ENCODE measurements at places on chromosomes 7 and 10. TPM values are rescaled to one million over a fixed set of nuclear protein-coding genes. Genes with fewer than 3 reads are reported as not detected.
A peak's percentile ranks its signal among the peaks of the same experiment; 100 is the strongest.

- H3K36me3 ChIP-seq: no peaks in the 10 kb centered on the region
- H3K27ac ChIP-seq: no peak overlapping the region
- DNase-seq: no peak
- H3K4me1 ChIP-seq: no peaks in the 10 kb centered on the region
- H3K4me3 ChIP-seq: no peak overlapping the region
- no peaks in the 10 kb centered on the region for H3K27me3 ChIP-seq
Measured at GRCh38 chr7:30925913-30926312, 14.3 kb downstream of the AQP1 start.

- no peak overlapping the region for H3K4me3 ChIP-seq
- no peak overlapping the region for H3K27ac ChIP-seq
- peaks cover 40% of the 10 kb centered on the region for H3K36me3 ChIP-seq
- no peaks in the 10 kb centered on the region for H3K4me1 ChIP-seq
- DNase-seq: no peak
- no peaks in the 10 kb centered on the region for H3K27me3 ChIP-seq
Measured at GRCh38 chr10:97481071-97481470, 17.2 kb downstream of the MMS19 start.

DNA sequence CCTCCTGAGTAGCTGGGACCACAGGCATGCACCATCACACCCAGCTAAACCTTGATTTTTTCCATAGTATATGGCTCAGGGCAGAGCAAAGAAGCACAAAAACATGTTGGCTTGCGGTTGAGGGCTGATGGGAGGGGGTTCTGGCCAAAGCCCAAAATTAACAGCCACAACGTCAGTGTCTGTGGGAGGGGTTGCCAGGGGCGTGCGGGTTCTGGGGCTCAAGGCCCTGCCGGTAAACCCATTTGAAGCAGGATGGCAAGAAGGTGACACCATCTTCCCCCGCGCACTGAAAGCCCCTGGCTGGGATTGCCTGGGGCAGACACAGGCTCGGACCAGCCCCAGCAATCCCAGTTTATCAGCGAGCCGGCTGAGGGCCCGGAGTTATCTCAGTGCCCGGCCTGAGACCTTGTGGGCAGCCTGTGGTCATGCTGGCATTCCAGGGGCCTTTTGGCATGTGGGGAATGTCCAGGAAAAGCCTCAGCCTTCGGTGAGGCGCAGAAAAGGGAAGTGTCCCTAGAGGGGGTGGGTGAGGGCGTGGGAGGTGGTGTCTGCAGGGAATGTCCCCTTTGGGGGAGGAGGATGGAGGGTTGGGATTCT lies 167.7 kb upstream of the TNRC18 start:
- H3K36me3 ChIP-seq: no peaks in the 10 kb centered on the region
- DNase-seq: no peak
- no peaks in the 10 kb centered on the region for H3K27me3 ChIP-seq
- peaks cover 11% of the 10 kb centered on the region for H3K4me1 ChIP-seq

DNA sequence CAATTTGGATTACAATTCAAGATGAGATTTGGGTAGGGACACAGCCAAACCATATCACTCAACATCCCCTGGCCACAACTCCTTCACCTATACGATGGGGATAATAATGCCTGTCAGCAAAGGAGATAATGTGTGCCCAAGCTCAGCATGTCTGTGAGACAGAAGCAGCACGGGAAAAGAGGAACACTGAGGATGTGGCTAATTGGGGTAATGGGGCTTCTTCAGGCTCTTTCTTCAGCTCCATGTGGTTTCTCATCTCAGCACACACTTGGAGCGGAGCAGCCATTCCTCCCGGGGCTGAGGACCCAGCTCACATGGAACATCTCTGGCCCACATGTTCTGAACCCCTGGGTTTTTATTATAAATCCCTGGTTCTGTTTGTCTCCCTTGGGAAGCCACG lies 136.0 kb upstream of the NAMPT start:
- no peaks in the 10 kb centered on the region for H3K36me3 ChIP-seq
- H3K4me1 ChIP-seq: peaks cover 61% of the 10 kb centered on the region
- no peak for DNase-seq

DNA sequence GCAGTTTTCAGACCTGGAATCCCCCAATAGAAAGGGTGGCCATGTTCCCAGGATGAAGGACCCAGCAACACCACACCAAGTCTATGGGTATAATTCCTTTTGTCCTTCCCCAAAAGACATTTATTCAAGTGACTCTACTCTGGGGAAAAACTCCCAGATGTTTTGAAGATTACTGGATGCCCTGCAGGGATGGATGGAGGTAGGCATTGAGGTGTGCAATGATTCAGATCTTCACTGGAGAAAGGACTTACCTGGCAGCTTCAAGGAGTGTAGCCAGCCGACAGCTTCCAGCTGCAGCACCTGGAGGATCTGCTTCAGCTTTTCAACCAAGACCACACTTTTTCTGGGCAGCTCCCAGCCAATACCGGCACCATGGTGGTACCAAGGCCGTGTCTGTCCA lies 172.0 kb downstream of the BAMBI start:
- H3K27me3 ChIP-seq: peaks cover 7% of the 10 kb centered on the region
- DNase-seq: no peak
- H3K4me1 ChIP-seq: no peaks in the 10 kb centered on the region
- H3K27ac ChIP-seq: no peak overlapping the region

- H3K36me3 ChIP-seq: no peaks in the 10 kb centered on the region
- H3K4me1 ChIP-seq: no peaks in the 10 kb centered on the region
- no peak overlapping the region for H3K27ac ChIP-seq
- DNase-seq: no peak
- peaks cover 43% of the 10 kb centered on the region for H3K27me3 ChIP-seq
Measured at GRCh38 chr7:138667535-138668228, 33.5 kb downstream of the SVOPL start.

GRCh38 chr7:38222481-38223096 lies 44.5 kb downstream of the STARD3NL start:
- H3K27ac ChIP-seq: no peak overlapping the region
- no peaks in the 10 kb centered on the region for H3K27me3 ChIP-seq
- no peaks in the 10 kb centered on the region for H3K4me1 ChIP-seq
- no peak overlapping the region for H3K4me3 ChIP-seq

DNA sequence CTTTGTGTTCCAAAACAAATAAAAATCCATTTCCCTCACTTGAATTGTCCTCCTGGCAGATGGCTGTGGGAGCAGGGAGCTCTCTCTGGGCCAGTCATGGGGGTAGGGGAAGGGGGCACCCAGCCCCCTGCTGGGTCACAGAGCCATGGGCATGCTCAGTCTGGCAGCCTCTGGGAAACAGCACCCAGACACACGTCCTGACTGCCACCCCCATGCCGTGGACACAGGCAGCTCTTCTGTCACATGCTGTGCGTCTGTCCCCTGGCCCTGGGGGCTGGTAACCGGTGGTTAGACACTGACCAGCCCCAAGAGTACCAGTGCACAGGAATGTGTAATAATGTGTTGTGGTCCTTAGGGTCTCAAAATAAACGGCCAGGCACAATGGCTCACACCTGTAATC lies 47.0 kb downstream of the RASGEF1A start:
- no peak for DNase-seq
- H3K36me3 ChIP-seq: no peaks in the 10 kb centered on the region
- no peaks in the 10 kb centered on the region for H3K4me1 ChIP-seq
- no peaks in the 10 kb centered on the region for H3K27me3 ChIP-seq

DNA sequence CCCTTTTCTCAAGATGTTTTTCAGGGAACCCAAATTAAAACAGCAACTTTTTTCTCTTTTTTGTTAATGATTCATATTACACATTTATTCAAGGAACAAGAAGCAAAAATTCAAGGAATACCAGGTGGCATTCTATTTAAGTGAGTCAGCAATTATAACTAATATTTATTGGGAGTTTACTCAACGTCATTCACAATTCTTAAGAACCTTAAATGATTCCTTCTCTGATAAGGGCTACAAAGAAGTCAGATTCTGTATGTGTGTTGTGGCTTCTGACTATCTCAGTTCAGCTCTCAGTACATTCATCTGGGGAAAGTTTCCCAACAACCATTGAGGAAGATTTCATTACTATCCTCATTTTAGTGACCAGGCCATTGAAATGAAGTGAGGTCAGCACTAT lies 470.7 kb upstream of the AKR1E2 start:
- H3K27me3 ChIP-seq: peaks cover 27% of the 10 kb centered on the region
- no peak for DNase-seq
- H3K36me3 ChIP-seq: no peaks in the 10 kb centered on the region
- H3K4me3 ChIP-seq: no peak overlapping the region
- H3K4me1 ChIP-seq: no peaks in the 10 kb centered on the region

DNA sequence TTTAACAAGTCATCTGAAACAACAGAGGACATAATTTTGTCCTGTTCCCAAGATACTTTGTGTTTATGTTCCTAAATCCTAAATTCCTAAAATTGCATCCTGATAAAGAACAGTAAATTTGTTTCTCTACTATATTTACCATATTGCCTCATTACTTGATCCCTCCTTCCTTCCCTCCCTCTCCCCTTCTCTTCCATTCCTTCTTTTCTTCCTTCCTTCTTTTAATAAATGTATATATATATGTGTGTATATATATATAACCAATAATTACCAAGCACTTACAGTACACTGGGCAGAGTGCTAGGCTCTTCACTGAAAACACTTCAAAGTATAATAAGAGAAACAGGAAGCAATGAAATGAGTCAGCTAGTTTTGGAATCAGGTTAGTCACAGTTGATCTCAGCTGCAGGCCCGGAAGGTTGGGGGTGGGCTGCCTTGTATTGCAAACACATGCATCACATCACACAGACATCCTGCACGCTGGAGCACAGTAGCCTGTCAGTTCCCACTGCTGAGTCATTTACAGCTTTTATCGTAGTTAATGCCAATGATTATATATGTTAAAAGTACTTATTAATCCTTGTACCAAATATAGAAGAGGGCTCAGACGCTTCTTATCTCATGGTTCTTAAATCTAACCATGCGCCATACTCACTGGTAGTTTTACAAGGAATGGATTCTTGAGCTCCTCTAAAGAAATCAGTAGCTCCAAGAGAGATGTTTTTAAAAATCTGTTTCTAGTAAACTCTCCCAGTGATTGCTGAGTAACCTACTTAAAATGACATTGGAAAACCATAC lies 551.7 kb downstream of the GRM8 start:
- peaks cover 44% of the 10 kb centered on the region for H3K4me1 ChIP-seq
- peak; percentile 98 for DNase-seq
- H3K27me3 ChIP-seq: no peaks in the 10 kb centered on the region
- peak overlapping the region; percentile 85 for H3K27ac ChIP-seq
- no peak overlapping the region for H3K4me3 ChIP-seq

GRCh38 chr10:44564361-44564760 lies 179.5 kb upstream of the CXCL12 start:
- no peak overlapping the region for H3K27ac ChIP-seq
- no peaks in the 10 kb centered on the region for H3K27me3 ChIP-seq
- H3K36me3 ChIP-seq: no peaks in the 10 kb centered on the region
- no peak overlapping the region for H3K4me3 ChIP-seq

- H3K27me3 ChIP-seq: no peaks in the 10 kb centered on the region
- H3K36me3 ChIP-seq: no peaks in the 10 kb centered on the region
- DNase-seq: peak; percentile 62
- no peak overlapping the region for H3K4me3 ChIP-seq
Measured at GRCh38 chr7:31027161-31027965, 24.7 kb upstream of the ADCYAP1R1 start.

DNA sequence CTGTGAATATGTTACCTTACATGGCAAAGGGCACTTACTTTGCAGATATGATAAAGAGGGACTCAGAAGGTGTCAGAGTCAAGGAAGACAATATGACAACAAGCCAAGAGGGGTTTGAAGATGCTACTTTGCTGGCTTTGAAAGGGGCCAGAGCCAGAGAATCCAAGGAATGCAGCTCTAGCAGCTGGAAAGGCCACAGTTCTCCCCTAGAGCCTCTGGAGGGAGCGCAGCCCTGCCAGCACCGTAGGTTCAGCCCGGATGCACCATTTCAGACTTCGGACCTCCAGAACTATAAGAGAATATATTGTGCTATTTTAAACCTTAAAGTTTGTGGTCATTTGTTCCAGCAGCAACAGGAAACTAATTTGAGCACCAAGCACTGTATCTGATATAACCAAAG lies 32.9 kb upstream of the WDR11 start:
- H3K27ac ChIP-seq: no peak overlapping the region
- no peaks in the 10 kb centered on the region for H3K36me3 ChIP-seq
- peaks cover 61% of the 10 kb centered on the region for H3K27me3 ChIP-seq
- no peak for DNase-seq
- H3K4me1 ChIP-seq: no peaks in the 10 kb centered on the region

SUGCT gene
- 1.5 TPM for total RNA-seq

SERPINE1 gene
- total RNA-seq: 4.7 TPM

ANKRD61 gene
- 1.1 TPM for total RNA-seq

EGR2 gene
- 18.3 TPM for total RNA-seq

TMEM176B gene
- total RNA-seq: 2.2 TPM

MYOZ1 gene
- 0.19 TPM for total RNA-seq

EZH2 gene
- 123 TPM for total RNA-seq

RBP4 gene
- total RNA-seq: not detected

LDB3 gene
- total RNA-seq: 0.34 TPM

EVX1 gene
- not detected for total RNA-seq

CFAP70 gene
- 0.06 TPM for total RNA-seq
